ENCODE measurements at places on chromosomes 2 and 18.

DNA sequence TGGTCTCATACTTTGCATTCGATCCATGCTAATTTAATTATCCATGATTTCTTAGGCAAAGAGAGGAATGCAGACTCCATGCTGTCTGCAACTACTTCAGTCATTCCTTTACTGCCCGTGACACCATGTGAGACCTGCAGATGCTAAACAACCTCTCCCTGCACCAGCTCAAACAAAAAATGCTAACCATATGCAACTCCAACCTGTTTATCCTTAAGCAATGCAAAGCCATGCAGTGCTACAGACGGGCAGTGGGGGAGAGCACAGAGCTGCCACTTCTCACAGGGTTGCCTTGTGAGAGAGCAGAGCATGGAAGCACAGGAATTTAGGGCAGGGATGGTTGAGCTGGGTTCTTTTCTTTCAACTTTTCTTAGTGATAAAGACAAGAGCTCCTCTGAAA lies 74.9 kb upstream of the KLHL14 start:
- peak; percentile 85 for DNase-seq

- DNase-seq, result no peak
Measured at GRCh38 chr2:232203936-232204335, 174.6 kb upstream of the ALPP start.

GRCh38 chr2:25316101-25316500 lies 25.6 kb downstream of the DNMT3A start:
- DNase-seq, result no peak

GRCh38 chr2:224938651-224939182 lies 103.6 kb downstream of the DOCK10 start:
- peak; percentile 70 for DNase-seq

DNA sequence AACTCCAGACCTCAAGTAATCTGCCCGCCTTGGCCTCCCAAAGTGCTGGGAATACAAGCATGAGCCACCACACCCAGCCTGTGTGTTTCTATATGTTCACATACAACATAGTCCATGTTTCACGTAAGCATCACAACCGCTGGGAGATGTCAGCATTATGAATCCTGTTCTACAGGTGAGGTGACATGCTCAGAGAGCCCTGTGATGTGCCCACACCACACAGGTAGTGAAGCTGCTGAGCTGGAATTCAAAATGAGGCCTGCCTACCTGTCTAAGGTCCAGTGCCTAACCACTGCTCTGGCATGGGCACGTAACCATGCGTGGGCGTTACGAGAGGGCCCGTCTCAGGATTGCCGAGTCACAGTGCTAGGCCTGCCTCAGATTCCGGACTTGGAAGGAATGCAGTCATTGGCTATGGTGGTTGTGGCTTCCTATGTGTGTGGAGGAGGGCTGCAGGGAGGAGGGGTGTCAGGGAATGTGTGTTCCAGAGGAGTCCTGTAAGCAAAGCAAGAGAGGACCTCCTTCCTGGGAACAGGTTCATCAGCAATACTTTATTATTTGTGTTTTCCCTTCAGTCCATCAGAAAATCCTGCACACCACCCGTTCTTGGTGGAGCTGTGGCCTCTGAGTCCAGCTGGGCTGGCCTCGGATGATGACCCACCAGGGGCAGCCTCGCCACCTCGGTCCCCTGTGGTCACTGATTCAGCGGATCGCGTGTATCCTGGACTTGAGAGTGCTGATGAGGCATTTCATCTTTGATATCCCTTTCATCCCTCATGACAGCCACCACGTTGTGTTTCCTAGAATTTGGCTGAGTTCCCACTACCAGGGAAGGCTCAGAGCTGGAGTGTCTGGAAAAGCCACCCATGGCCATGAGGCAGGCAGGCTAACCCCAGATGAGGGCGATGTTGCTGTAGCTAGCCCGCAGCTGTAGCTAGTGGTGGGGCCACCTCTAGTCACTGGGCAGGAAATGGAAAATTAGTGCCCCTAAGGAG lies 31.1 kb downstream of the HK2 start:
- DNase-seq, result no peak

DNA sequence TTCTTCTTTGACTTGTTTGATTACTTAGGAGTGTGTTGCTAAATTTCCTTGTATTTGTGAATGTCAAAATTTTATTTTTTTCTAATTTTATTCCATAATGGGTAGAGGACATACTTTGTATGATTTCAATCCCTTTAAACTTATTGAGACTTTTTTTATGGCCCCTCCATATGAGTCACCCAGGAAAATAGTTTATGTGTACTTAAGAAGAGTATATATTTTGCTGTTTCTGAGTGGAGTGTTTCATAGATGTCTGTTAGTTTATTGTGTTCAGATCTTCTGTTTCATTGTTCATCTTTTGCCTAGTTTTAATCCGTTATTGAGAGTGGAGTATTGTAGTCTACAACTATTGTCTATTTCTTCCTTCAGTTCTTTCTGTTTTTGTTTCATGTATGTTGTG lies 81.9 kb downstream of the EPB41L5 start:
- DNase-seq, result no peak

- DNase-seq, result peak; percentile 40
Measured at GRCh38 chr2:234950730-234951663, 820 bp upstream of the SH3BP4 start.

DNA sequence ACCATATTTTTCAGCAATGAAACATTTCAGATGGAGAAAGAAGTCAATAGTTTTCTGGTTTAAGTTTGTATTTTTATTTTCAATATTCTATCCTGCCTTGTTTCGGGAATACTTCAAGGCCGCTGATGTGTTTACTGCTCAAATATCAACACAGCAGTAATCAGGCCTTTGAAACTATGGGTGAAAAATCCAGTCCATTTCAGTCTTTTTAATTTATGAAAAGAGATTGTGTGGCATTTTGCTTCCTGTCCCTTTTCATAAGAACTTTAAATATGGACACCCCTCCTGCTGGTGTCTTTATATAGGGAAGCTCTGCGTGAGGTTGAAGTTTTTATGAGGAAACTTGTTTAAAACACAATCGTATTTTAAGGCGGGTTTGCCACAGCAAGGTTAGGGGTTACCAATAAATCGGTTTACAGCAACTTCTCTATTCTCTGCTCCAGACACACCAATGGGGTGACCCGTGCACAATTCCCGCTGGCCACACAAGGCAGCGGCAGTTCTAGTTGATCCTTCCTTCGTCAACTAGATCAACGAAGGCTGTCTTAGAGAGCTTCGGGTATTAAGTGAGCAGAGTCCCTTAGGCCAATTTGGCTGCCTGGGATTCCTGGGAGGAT lies 1.2 kb upstream of the TANC1 start:
- peak; percentile 81 for DNase-seq

DNA sequence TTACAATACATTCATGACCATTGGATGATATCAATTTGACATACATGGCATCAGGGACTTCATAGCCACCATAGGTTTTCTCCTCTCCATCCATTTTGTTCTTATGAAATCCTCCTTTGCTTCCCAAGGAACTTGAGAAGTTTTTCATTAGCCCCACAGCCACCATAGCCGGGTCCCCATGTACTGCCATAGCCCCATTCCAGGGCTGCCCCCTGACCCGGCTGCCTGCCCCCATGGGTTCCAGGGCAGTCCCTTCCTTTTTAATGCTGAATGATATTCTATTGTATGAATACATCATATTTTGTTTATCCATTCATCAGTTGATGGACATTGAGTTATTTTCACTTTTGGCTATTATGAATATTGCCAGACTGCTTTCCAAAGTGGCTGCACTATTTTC lies 20.4 kb downstream of the ATP6V1B1 start:
- no peak for DNase-seq

DNA sequence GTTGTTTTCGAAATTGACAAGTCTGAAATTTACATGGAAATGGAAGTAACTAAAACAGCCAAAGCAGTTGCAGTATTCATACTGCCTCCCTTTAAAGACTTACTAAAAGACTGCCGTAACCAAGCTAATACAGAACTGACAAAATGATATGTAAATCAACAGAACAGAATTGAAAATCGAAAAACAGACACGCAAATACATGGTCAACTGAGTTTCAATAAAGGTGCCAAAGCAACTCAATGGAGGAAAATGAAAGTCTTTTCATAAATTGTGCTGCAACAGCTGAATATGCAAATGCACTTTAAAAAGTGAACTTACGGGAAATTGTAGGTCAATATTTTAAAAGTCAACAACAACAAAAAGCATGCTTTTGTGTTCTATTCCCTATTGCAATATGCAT lies 34.2 kb downstream of the TMEM131 start:
- DNase-seq, result no peak

DNA sequence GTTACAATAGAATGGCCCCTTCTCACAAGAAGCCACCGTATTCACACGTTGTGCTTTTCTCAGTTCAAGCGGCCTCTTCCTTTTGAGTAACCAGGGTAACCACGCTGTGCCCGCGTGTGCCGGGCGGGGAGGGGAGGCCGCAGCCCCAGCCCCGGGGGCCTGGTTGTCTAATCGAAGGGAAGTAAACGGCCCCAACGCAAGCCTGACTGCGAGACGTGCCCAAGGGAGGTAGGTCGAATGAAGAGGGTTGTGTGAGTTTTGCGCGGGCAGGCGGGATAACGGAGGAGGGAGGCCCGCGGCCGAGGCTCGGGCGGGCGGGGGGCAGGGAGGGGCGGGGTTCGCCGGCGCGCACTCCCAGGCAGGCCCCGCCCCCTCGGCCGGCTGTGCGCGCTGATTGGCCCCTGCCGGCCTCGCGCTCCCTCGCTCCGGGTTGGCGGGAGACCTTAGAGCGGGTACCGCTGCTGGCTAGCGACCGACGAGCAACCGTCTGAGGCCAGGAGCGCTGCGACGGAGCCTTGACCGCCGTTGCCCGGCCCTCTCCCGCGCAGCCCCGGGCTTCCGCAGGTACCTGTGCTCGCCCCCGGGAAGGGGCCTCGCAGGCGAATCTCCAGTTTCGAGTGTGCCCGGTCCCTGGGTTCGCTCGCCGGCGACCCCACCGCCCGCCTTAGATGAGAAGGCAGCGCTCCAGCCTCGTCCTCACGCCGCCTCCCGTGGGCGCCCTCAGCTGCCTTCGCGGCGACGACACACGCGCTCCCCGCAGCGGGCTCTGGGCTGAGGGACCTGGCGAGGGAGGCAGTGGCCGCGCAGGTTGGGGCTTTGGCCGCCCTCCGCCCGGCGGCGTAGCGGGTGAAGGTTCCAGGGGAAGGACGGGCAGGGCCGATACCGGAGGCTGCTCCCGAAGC lies at the start of gene SPDYA:
TSS of gene SPDYA (plus strand) at position 451 of the 902 bp plus-strand sequence. CDS start 5,181 bp downstream, outside the sequence.
- DNase-seq, result peak; percentile 87

DNA sequence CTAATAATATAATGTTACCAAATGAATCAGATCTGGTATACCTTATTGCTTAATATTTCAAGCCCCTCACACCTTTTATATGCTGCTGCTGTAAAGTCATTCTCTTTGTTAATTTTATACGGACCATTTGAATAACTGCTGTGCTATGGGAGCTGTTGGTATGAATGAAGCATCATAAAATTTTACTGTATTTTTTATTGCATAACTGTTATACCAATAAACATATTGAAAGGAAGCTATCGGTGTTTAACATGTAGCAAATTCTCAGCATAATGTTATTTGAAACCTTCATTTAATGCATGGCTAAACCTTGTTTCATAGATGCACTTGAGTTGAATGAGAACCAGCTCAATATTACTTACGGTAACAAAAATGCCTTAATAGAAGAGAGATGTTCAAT lies 1040.3 kb downstream of the SOCS6 start:
- no peak for DNase-seq

- DNase-seq, result no peak
Measured at GRCh38 chr18:21439431-21439846, 161.1 kb downstream of the ESCO1 start.

DNA sequence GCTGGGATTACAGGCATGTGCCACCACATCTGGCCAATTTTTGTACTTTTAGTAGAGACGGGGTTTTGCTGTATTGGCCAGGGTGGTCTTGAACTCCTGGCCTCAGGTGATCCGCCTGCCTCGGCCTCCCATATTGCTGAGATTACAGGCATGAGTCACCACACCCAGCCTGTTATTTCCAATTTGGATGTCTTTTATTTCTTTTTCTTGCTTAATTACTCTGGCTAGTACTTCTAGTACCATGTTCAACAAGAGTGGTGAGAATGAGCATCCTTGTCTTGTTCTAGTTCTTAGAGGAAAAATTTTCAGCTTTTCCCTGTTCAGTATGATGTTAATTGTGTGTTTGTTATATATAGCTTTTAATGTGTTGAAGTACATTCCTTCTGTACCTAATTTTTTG lies 23.4 kb downstream of the CCDC138 start:
- DNase-seq, result no peak

GRCh38 chr2:54706622-54707021 lies 16.8 kb upstream of the EML6 start:
- DNase-seq, result no peak

DNA sequence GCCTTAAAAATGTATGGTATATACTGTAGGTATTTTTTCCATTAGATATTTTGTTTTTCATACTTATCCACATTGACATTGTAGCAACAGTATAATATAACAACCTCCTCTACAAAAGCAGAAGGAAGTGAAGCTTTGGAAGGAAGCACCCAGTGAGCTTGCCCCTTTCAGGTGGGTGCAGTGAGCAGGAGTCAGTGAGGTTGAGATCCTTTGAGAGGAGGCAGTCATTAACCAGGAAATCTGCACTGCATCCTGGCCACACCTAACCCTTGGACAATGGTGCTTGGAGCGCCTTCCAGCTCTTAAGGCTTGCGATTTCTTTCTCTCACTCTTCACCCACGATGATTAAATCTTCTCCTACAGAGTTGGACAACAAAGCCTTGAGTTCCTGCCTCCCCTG lies 13.9 kb downstream of the IL37 start:
- no peak for DNase-seq

- no peak for DNase-seq
Measured at GRCh38 chr18:63303547-63303946, 16.0 kb downstream of the BCL2 start.

GRCh38 chr2:144607891-144608521 lies 88.1 kb upstream of the ZEB2 start:
- DNase-seq, result no peak

GRCh38 chr2:141994066-141994465 lies 136.8 kb downstream of the LRP1B start:
- DNase-seq, result no peak

- no peak for DNase-seq
Measured at GRCh38 chr18:23540867-23541266, 37.6 kb downstream of the RMC1 start.

DNA sequence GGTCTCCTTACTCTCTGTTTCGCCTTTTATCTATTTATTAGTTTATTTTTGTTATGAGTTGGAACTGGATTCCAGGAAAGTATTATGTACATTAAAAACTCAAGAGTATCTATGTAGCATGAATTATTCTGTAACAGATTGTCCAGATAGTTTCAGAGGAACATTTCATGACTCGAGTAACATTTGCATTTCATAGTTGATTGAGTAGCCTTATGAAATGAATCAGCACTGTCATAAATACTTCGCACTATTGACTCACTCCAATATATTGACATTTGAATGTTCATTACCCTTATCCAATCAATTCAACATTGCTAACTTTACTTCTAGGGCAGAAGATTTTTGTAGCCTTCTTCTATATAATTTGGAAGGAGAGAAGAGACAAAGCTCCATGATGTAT lies 11.3 kb upstream of the VRK2 start:
- no peak for DNase-seq

- peak; percentile 77 for DNase-seq
Measured at GRCh38 chr18:54679318-54680149, 88.5 kb downstream of the DYNAP start.

GRCh38 chr18:9095297-9096006 lies 7.0 kb upstream of the NDUFV2 start:
- DNase-seq, result no peak
